ENCODE measurements at places on chromosomes 1 and 21.

DNA sequence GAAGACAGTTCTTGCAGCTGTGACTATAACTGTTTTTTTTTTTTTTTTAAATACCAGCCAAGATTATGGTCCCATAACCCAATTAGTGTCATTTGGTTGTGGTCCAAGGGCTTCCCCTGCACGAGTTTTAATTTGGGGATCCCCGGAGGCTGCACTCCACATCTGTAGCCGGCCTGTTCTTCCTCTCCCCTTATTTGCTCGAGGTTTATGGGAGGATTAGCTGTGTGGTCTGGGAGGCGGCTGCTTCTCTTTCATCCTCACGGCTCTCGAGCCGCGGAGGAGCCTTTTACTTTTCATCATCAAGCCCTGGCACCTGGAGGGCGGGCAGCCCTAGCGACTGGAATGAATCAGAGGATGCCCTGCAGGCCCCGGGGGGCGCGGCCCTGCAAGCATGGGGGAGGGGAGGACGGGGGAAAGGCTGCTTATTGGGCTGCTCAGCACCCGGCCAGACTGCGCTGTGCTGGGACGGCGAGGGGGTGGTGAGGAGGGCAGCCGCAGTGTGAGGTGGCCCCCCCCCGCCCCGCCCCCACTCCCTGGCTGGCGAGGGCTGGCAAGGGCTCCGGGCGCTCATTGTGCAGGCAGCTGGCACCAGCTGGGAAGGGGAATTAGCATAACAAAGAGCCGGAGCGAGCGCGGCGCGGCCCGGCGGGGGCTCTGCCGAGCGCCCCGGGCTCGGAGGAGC lies 18.5 kb downstream of the SERTAD4 start:
- peak; percentile 54 for DNase-seq

GRCh38 chr1:78060857-78061563 lies 15.2 kb downstream of the GIPC2 start:
- DNase-seq = no peak

GRCh38 chr1:39488793-39489566 lies 2.5 kb upstream of the BMP8A start:
- DNase-seq = no peak

- DNase-seq = no peak
These were observed 88.9 kb downstream of the DYRK1A start for GRCh38 chr21:37455504-37455911.

DNA sequence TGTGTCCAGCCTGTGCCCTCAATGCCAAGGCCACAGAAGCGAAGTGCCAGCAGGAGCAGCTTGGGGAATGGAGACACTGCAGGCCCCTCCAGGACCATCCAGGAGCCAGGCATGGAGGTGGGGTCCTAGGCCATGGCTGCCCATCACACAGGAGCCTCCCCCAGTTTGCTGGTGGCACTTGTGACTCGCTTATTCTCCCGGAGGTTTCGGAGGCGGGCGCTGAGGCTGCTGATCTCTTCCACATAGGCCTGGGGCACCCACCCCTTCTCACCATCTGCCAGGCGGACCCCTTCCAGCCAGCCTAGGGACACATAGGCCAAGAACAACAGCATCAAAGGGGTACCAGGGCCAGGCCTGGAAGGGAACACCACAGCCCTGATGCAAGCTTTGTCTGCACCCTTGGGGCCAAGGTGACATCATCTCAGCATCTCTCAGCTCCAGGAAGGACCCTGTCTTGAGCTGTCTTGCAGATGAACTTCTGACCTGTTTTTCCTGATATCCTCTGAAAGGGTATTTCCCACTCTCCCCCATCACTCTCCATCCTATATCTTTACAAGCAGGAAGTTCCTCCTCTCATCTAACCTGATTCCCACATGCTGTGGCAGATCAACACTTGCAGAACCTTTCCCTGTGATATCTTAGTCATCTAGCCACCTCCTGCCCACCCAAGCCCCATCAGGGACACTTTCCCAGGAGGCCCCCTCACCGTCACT lies 13.9 kb downstream of the ARHGEF19 start:
- no peak for DNase-seq

All from GM03348 (cell line).